ENCODE measurements at places on chromosomes 16 and 17. TPM values are rescaled to one million over a fixed set of nuclear protein-coding genes. Genes with fewer than 3 reads are reported as not detected.

- H3K4me3 ChIP-seq: no peak overlapping the region
- H3K4me1 ChIP-seq: no peaks in the 10 kb centered on the region
- DNase-seq: no peak
Measured at GRCh38 chr16:64171632-64172031, 950.2 kb downstream of the CDH11 start.

DNA sequence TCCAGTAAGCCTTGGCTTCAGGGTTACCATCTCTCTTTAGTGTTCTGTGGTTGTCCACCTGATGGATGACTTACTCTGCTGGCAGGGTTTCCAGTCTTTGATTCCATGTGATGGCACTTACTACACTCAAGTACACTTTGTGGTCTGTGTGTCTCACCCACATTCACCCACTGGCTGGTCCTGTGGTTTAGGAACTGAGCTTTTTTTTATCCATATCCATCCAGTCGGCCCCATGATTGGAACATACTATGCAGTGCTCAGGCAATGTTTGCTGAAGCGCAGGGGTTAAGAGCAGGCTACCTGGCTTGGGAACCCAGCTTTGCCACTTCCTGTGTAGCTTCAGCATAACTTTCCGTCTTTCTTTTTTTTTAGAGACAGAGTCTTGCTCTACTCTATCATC lies 2.8 kb upstream of the FUS start:
- H3K27me3 ChIP-seq: no peaks in the 10 kb centered on the region
- H3K27ac ChIP-seq: no peak overlapping the region
- H3K36me3 ChIP-seq: peaks cover 5% of the 10 kb centered on the region
- H3K4me3 ChIP-seq: no peak overlapping the region
- peak; percentile 59 for DNase-seq

GRCh38 chr17:45905814-45906213 lies 11.5 kb downstream of the MAPT start:
- no peaks in the 10 kb centered on the region for H3K36me3 ChIP-seq
- DNase-seq: no peak
- H3K4me3 ChIP-seq: no peak overlapping the region
- peaks cover 46% of the 10 kb centered on the region for H3K27me3 ChIP-seq
- H3K4me1 ChIP-seq: no peaks in the 10 kb centered on the region

DNA sequence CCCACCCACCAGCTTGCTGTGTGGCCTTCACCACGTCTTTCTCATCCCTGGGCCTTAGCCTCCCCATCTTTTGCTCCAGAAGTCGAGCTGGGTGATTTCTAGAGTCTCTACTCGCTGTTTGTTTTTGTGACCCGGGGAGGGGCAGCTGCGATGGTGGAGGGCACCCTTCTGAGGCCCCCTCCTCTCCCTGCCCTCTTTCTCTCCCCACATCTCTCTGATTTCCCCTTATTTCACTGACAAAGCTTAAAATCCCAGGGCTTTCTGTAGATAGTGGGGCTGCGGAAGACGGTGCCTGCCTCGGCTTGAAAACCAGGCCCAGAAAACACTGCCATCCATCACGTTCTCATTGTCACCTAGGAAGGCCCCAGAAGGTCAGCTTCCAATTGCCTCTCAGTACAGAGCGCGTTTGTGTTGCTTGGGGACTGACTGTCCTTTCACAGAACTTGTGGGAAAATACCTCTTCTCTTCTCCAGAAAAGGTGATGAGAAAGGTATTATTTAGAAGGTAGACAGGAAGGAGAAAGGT lies 95.1 kb downstream of the NTN1 start:
- H3K4me3 ChIP-seq: no peak overlapping the region
- no peak for DNase-seq
- no peaks in the 10 kb centered on the region for H3K4me1 ChIP-seq
- H3K27ac ChIP-seq: no peak overlapping the region
- H3K36me3 ChIP-seq: no peaks in the 10 kb centered on the region
- H3K27me3 ChIP-seq: no peaks in the 10 kb centered on the region

DNA sequence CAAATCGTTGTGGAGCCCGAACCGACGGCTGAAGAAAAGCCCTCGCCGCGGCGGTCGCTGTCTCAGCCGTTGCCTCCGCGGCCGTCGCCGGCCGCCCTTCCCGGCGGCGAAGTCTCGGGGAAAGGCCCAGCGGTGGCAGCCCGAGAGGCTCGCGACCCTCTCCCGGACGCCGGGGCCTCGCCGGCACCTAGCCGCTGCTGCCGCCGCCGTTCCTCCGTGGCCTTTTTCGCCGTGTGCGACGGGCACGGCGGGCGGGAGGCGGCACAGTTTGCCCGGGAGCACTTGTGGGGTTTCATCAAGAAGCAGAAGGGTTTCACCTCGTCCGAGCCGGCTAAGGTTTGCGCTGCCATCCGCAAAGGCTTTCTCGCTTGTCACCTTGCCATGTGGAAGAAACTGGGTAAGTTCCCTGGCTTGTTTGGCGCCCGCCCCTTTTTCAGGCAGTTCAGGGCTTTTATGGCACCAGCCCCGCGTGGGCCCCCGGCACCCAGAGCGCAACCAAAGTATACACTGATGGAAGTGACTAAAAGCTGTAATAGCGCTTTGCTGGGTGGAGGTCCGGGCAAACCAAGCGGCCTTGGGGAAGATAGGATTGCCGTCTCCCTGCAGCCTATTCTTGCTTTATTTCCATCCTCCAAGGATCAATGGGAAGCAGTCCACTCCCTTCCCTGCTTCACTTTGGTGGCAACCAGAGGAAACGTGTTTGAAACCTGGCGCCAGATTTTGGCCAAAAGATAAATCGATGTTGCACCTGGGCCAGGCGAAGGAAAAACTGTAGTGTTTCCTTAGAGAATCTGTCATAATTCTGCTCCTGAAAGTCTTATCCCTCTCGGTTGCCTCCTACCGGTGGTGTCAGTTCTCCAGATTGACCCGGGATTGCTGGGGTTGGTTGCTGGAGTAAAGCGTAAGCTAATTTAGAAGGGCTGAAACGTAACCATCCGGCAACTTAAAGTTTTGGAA lies 775 bp downstream of the PPM1D start:
- peak; percentile 85 for DNase-seq
- H3K27me3 ChIP-seq: no peaks in the 10 kb centered on the region
- H3K4me1 ChIP-seq: peaks cover 2% of the 10 kb centered on the region
- H3K27ac ChIP-seq: peak overlapping the region; percentile 86
- H3K36me3 ChIP-seq: no peaks in the 10 kb centered on the region
- H3K4me3 ChIP-seq: peak overlapping the region; percentile 97

DNA sequence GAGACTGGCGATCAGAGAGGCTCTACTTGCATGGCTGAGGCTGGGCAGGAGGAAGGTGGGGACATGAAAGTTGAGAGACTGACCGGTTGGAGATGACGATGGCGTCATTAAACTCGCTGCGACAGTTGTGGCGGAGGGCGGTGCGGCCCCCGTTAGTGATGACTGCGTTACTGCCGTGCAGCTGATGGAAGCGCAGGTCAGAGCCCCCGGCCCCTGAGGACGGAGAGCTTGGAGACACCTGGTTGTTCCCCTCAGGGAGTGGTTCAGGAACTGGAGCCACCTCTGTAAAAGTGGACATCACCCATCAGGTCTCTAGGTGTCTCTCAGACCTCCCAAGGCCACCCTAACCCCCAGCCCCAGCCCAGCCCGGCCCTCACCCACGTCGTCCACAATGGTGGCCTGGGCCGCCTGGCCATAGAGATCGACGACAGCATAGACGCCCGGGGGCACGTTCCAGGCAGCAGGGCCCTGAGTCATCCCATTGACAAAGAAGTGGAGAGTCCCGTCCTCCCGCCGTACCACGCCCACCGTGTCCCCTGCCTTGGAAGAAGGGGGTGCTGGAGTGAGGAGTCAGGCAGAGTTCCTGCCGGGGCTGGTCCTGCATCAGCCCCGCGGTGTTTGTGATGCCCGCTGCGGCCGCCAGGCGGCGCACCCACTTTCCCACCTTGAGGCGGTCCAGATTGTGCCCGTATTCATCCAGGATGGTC lies 5.3 kb downstream of the NEURL4 start:
- no peak overlapping the region for H3K27ac ChIP-seq
- no peak overlapping the region for H3K4me3 ChIP-seq
- H3K36me3 ChIP-seq: peaks cover 59% of the 10 kb centered on the region
- peak; percentile 17 for DNase-seq

DNA sequence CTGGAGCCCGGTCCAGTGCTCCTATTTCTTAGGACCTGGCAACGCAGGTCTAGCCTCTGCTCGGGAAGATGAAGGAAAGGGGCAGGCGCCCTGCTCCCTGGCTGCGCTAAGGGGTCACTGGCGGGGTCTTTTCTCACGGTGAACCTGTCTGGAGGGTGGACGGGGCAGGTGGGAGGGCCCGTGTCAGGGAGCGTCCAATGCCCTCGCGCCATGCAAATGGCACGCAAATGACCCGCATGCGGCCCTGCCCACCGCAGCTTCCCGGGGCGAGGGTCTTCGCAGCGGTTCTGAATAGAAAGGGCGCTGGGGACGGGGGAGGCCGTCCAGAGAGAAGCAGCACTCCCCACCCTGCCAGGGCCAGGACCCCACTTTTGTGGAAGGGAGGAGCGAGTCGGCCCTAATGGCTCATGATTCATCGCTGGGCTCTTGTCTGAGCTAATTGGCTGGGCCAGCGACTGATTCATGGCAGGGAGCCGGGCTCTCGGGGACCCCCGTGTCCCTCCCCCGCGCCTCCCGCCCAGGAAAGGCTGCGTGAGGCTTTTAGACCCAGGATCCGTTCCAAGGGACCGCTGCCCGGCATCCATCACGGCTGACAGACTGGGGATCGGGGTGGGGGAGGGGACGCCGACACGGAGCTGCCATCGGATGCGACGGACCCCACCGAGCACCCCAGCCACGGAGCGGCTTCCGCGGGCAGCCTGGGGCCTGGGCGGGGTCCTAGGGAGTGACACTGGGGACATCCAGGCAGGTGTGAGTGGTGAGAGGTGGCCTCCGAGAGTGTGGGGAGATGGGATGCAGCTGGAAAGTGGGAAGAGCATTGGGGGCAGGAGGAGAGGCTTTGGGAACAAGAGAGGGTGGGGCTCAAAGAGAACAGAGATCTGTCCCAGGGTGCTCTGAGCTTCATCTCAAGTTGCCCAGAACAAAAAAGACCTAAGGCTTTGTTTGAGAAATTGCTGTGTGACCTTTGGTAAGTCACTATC lies 25.0 kb upstream of the NGFR start:
- H3K27me3 ChIP-seq: peaks cover 94% of the 10 kb centered on the region
- no peak overlapping the region for H3K27ac ChIP-seq
- DNase-seq: no peak
- no peaks in the 10 kb centered on the region for H3K36me3 ChIP-seq
- peaks cover 2% of the 10 kb centered on the region for H3K4me1 ChIP-seq
- no peak overlapping the region for H3K4me3 ChIP-seq

DNA sequence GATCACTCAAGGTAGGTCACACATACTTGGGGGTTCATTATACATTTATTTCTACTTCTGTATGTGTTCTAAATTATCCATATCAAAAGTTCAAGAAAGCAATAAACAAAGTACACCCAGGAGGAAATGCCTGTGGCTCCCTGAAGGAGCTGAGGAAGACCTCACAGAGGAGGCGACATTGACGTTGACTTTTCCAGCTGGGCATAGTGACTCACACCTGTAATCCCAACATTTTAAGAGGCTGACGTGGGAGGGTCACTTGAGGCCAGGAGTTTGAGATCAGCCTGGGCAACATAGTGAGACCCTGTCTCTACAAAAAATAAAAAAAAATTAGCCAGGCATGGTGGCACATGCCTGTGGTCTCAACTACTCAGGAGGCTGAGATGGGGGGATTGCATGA lies 16.3 kb downstream of the ITGAD start:
- no peak overlapping the region for H3K4me3 ChIP-seq
- peak; percentile 66 for DNase-seq
- no peaks in the 10 kb centered on the region for H3K4me1 ChIP-seq
- no peak overlapping the region for H3K27ac ChIP-seq

- H3K36me3 ChIP-seq: no peaks in the 10 kb centered on the region
- H3K4me1 ChIP-seq: no peaks in the 10 kb centered on the region
- no peak overlapping the region for H3K4me3 ChIP-seq
- peaks cover 1% of the 10 kb centered on the region for H3K27me3 ChIP-seq
- no peak for DNase-seq
Measured at GRCh38 chr17:8872705-8873435, 5.4 kb upstream of the PIK3R6 start.

GRCh38 chr16:2038382-2039231 lies 9.0 kb downstream of the NTHL1 start:
- peaks cover 64% of the 10 kb centered on the region for H3K4me1 ChIP-seq
- no peak for DNase-seq
- peaks cover 33% of the 10 kb centered on the region for H3K36me3 ChIP-seq

DNA sequence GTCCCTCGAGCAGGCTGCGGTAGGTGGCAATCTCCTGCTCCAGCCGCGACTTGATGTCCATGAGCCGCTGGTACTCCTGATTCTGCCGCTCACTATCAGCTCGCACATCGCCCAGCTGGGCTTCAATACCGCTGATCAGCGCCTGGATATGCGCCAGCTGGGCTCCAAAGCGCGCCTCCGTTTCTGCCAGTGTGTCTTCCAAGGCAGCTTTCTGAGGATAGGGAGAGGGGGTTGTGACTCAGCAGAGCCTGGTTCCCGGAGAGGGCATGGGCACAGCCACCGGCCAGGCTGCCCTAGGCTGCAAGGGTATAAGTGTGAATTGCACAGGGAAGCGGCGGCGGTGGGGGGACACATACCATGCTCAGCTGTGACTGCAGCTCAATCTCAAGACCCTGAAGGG lies 4.3 kb downstream of the KRT19 start:
- DNase-seq: no peak
- H3K27ac ChIP-seq: no peak overlapping the region
- H3K4me3 ChIP-seq: no peak overlapping the region

- H3K36me3 ChIP-seq: no peaks in the 10 kb centered on the region
- no peak overlapping the region for H3K4me3 ChIP-seq
- no peak for DNase-seq
- no peak overlapping the region for H3K27ac ChIP-seq
Measured at GRCh38 chr16:24357511-24357910, 101.4 kb downstream of the CACNG3 start.

DNA sequence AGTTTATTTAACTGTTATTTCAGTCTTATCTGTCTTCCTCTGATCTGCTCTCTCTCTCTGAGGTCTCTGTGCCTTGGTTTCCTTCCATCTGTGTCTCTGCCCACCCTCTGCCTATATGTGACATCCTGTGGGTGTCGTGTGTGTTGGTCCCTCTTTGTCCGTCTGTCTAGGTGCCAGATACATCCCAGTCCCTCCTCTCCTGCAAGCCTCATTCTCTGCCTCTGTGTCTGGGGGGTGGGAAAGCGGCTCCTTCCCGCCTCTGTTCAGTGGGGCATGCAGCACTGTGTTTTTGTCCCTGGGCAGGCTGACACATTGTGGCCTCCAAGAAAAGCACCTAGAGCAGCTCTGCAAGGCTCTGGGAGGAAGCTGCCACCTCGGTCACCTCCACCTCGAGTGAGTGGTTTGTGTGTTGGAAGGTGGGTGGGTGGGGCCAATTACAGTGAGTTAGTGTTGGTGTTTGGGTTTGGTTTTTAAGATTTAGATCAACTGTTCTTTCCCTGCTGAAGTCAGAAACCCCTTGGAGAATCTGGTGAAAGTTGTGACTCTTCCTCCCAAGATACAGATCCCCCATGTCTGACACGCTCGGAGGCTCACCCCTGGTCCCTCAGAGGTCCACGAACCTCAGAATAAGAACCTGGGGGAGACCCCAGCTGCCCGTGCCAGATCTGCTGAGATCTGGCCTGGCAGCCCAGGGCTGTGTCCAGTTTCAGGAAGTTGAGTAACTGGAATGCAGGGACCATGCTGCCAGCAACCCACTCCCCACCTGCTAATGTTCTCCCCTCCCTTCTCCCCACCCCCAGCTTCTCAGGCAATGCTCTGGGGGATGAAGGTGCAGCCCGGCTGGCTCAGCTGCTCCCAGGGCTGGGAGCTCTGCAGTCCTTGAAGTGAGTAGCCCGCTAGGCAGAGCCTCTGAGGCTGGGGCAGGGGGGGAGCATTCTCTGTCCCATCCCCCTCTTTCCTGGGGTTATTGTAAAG lies 50.9 kb upstream of the CPNE2 start:
- no peak overlapping the region for H3K27ac ChIP-seq
- no peak overlapping the region for H3K4me3 ChIP-seq
- peaks cover 16% of the 10 kb centered on the region for H3K4me1 ChIP-seq
- no peak for DNase-seq
- no peaks in the 10 kb centered on the region for H3K27me3 ChIP-seq
- H3K36me3 ChIP-seq: peaks cover 13% of the 10 kb centered on the region

The NUFIP2 gene
- 38.9 TPM for total RNA-seq

The HS3ST4 gene
- total RNA-seq: not detected

Data from IMR-90 (cell line).